ENCODE measurements at places on chromosomes 4 and X. TPM values are rescaled to one million over a fixed set of nuclear protein-coding genes. Genes with fewer than 3 reads are reported as not detected.

MEPE gene
- not detected for total RNA-seq

UGT2B10 gene
- total RNA-seq: not detected

ETDA gene
- total RNA-seq: not detected

SOD3 gene
- total RNA-seq: 5.0 TPM

C4orf54 gene
- not detected for total RNA-seq

MTNR1A gene
- total RNA-seq: not detected

All from esophagus squamous epithelium (tissue), 5 donors.